ENCODE measurements at places on chromosomes 3 and 15. TPM values are rescaled to one million over a fixed set of nuclear protein-coding genes. Genes with fewer than 3 reads are reported as not detected.

DNA sequence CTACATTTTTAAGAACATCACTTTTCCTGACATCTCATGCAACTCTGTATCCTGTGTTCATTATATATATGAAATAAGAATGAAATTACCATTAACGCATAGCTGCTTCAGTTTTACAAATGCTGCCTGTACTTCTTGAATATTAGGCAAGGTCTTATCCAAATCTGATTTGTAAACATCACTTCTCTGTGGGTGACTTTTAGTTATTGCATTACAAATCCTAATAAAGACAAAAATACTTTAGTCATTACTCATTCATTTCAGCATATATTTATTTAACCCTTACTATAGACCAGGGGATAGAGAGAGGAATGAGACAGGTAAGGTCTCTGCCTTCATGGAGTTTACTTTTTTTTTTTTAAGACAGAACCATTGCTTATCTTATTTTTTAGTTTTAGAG, 36.8 kb downstream of the MTMR10 start:
- no peaks in the 10 kb centered on the region for H3K27me3 ChIP-seq
- no peaks in the 10 kb centered on the region for H3K4me1 ChIP-seq
- no peak overlapping the region for H3K4me3 ChIP-seq
- peaks cover 94% of the 10 kb centered on the region for H3K36me3 ChIP-seq

- H3K27ac ChIP-seq = no peak overlapping the region
- H3K36me3 ChIP-seq = no peaks in the 10 kb centered on the region
- DNase-seq = no peak
- peaks cover 11% of the 10 kb centered on the region for H3K4me1 ChIP-seq
- H3K27me3 ChIP-seq = no peaks in the 10 kb centered on the region
- no peak overlapping the region for H3K4me3 ChIP-seq
Observed at GRCh38 chr3:160781863-160782262, 25.8 kb downstream of the PPM1L start.

DNA sequence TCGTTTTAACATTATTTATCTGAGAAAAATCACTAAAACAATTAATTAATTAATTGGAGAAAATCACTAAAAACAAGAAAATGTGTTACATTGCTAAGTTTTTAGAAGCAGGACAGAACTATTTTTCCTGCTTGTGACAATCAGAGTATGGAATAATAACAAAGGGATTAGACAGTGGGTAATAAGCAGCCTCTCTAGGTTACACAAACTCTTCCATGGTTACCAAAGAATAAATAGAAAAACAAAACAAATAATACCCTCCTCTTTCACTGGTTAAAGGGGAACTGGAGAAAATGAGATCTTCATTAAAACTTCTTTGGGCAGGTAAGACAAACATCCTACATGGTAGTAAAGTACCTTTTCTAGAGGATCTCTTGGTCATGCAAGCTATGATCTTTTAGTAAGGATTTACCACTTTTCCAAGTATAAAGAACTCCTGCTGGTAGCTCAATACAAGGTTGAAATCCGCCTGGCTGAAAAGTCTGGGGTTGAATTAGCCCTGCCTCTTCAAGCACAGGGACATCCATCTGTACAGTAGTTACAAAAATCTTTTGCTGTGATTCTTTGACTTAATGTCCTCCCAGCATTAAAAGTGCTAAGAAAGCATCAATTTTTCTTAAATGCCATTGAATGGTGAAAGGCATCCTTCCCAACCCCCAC, 2.5 kb upstream of the PLCH1 start:
- H3K27me3 ChIP-seq = peaks cover 8% of the 10 kb centered on the region
- H3K27ac ChIP-seq = no peak overlapping the region

- H3K27ac ChIP-seq = peak overlapping the region; percentile 96
- DNase-seq = peak; percentile 82
- H3K27me3 ChIP-seq = no peaks in the 10 kb centered on the region
- peaks cover 51% of the 10 kb centered on the region for H3K4me1 ChIP-seq
- H3K4me3 ChIP-seq = peak overlapping the region; percentile 68
- H3K36me3 ChIP-seq = peaks cover 6% of the 10 kb centered on the region
Observed at GRCh38 chr3:194142156-194142910, 6.4 kb downstream of the HES1 start.

GOLGA8R gene
- total RNA-seq = 3.0 TPM

GRCh38 chr3:83849106-83849730, 1109.6 kb upstream of the CADM2 start:
- H3K27me3 ChIP-seq = no peaks in the 10 kb centered on the region
- H3K4me3 ChIP-seq = no peak overlapping the region

DNA sequence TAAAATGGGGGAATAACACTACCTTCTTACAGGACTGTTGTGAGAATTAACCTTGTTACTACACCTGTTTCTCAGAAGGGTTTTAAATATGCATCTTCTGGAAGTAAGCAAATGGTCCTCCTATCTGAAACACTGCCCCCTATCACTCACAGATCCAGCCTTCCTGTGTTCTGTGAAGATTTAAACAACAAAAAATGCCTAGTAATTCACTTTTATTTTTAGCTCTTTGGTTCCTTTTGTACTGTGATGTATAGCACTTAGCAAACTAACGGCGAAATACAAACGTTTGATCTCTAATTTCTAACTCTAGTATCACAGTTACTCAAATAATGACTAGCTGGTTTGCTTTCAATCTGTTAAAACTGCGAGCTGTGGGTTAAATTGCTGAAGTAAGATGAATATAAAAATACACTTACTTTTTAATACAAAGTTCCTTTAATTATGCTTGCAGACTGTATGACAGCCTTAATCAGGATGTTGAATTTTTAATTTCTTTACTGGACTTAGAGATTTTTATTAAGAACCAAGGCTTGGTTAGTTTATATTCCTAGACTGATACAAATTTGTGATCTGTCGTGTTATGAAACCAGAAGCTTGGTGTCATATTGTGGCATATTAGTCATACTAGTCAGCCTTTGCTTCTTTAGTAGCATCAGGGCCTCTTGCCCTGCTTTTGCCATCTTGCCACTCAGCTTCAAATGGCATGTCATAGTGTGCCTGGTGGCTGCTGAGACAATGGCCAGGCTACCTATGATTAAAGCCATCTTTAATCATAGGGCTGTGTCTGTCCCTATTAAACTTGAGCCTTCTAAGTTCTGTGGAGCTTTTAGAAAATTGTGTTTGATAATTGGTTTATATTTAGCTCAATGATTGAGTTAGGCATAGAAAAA, 9.2 kb downstream of the EIF3J start:
- DNase-seq = no peak
- peaks cover 35% of the 10 kb centered on the region for H3K4me1 ChIP-seq
- H3K36me3 ChIP-seq = peaks cover 5% of the 10 kb centered on the region
- no peak overlapping the region for H3K4me3 ChIP-seq

ACP3 gene
- 65.7 TPM for total RNA-seq

- no peak for DNase-seq
- H3K27me3 ChIP-seq = no peaks in the 10 kb centered on the region
- H3K27ac ChIP-seq = no peak overlapping the region
Observed at GRCh38 chr3:16536344-16536663, 22.8 kb upstream of the RFTN1 start.

CNTN4 gene
- 7.3 TPM for total RNA-seq

KBTBD12 gene
- not detected for total RNA-seq

GRCh38 chr15:95946926-95947325, 383.6 kb upstream of the NR2F2 start:
- no peak overlapping the region for H3K27ac ChIP-seq
- no peaks in the 10 kb centered on the region for H3K4me1 ChIP-seq
- H3K4me3 ChIP-seq = no peak overlapping the region
- DNase-seq = no peak
- no peaks in the 10 kb centered on the region for H3K27me3 ChIP-seq

- no peak for DNase-seq
- no peak overlapping the region for H3K27ac ChIP-seq
- peaks cover 19% of the 10 kb centered on the region for H3K4me1 ChIP-seq
- H3K4me3 ChIP-seq = peak overlapping the region; percentile 73
- H3K27me3 ChIP-seq = peaks cover 29% of the 10 kb centered on the region
Observed at GRCh38 chr15:69298354-69298696, 387 bp upstream of the PAQR5 start.

DNA sequence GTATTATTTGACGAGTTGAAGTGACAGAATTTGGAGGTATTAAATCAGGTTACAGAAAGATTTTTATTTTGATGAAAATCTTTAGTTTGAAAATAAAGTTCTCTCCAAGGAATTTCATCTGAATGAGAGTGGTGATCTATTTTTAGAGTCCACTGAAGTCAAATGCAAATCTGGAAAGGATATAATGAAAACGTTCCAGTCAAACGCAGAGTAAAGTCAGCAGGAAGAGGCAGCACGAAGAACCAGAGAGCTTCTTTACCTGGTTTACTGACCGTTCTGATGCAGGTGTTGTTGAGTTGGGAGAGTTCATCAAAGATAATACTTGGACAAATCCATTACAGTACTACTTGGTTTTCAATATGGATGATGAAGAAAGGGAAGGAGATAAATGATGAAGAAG, 8.7 kb downstream of the P2RY14 start:
- no peak for DNase-seq
- no peaks in the 10 kb centered on the region for H3K27me3 ChIP-seq
- H3K36me3 ChIP-seq = no peaks in the 10 kb centered on the region

- peaks cover 8% of the 10 kb centered on the region for H3K27me3 ChIP-seq
- no peak overlapping the region for H3K4me3 ChIP-seq
- H3K27ac ChIP-seq = no peak overlapping the region
- no peak for DNase-seq
- no peaks in the 10 kb centered on the region for H3K36me3 ChIP-seq
Observed at GRCh38 chr3:50687127-50687751, 12.5 kb downstream of the DOCK3 start.

GRCh38 chr3:138923531-138923994, 23.4 kb downstream of the FOXL2 start:
- peak; percentile 91 for DNase-seq
- no peaks in the 10 kb centered on the region for H3K36me3 ChIP-seq
- H3K27ac ChIP-seq = no peak overlapping the region
- peaks cover 6% of the 10 kb centered on the region for H3K27me3 ChIP-seq

DNA sequence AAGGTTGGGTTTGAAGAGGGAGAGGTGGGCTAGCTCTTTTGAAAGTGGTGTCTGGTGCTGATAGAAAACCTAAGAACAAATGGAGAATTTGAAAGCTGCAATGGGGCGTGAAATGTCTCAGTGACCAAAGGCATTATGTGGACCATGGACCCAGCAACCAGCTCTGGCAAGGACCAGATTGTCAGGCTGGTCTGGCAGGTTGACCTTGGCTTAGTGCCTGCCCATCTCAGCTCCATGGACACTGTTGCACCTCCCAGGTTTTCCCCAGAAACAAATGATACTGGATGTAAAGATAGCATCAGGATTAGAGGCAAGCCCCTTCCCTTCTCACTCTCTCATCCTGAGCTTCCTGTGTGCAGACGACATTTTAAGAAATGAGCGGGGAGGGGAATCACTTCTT, 302.9 kb upstream of the LRRFIP2 start:
- H3K27me3 ChIP-seq = no peaks in the 10 kb centered on the region
- no peak overlapping the region for H3K27ac ChIP-seq
- no peaks in the 10 kb centered on the region for H3K4me1 ChIP-seq

DNA sequence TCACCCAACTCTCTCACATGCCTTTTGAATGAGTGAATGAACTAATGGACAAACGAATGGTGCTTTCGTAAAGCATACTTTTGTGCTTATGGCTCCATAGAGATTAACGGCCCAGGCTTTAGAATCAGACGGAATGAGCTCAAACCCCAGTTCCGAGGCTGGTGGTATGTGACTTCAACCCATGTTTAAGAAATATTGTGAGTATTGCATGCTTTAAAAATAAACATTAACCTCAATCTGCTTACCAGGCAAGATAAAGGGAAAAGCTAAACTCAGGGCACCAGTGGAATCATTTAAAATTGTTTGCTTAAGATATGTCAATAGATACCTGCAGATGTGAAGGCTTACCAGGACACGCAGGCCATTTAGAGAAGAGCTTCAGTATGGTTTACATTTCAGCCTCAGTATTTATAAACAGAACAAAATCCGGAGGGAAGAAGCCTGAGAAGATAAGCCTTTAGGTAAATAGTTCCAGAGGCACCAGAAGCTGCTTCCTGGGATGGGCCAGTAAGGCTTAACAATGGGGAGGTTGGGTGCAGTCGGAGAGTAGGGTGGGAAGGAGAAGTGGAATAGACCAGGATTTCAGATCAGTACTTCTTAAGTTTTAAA, 186.4 kb downstream of the ADAMTS9 start:
- DNase-seq = no peak
- H3K36me3 ChIP-seq = no peaks in the 10 kb centered on the region
- no peaks in the 10 kb centered on the region for H3K27me3 ChIP-seq
- no peak overlapping the region for H3K27ac ChIP-seq

GRCh38 chr15:89009080-89009479, 79.2 kb upstream of the ABHD2 start:
- no peak for DNase-seq
- H3K36me3 ChIP-seq = no peaks in the 10 kb centered on the region
- H3K27ac ChIP-seq = no peak overlapping the region
- no peaks in the 10 kb centered on the region for H3K4me1 ChIP-seq
- H3K4me3 ChIP-seq = no peak overlapping the region

PLCH1 gene
- total RNA-seq = 0.68 TPM

- no peak for DNase-seq
- no peaks in the 10 kb centered on the region for H3K36me3 ChIP-seq
- H3K27me3 ChIP-seq = no peaks in the 10 kb centered on the region
- no peak overlapping the region for H3K27ac ChIP-seq
- H3K4me1 ChIP-seq = peaks cover 7% of the 10 kb centered on the region
Observed at GRCh38 chr15:38814891-38815290, 250.3 kb upstream of the RASGRP1 start.

DNA sequence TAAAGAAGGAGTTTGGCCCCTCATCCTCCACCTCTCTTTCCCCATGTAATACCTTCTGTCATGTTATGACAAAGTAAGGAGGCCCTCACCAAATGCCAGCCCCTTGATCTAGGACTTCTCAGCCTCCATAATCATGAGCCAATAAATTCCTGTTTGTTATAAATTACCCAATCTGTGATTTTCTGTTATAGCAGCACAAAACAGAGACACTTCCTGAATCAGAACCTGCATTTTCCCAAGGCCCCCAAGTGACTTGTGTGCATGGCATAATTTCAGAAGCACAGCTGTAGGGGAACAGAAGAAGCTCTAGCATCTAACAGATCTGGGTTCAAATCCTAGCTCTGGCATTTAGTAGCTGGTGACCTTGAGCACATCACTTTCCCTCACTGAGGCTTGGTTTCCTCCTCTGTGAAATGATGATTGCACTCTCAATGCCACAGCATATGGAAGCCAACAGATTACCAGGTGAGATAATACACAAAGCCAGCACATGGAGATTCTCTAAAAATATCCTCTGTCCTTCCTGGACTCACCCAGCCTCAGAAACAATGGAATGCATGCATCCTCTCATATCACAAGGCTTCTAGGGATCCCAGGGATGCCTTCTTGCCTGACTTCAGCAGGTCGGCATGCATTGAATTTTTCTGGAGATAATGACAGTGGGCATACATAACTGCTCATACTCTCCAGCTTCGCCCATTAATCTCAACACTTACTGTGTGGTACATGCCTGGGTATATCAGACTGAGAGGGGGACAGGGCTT, 26.3 kb downstream of the TLNRD1 start:
- H3K27me3 ChIP-seq = no peaks in the 10 kb centered on the region
- H3K36me3 ChIP-seq = no peaks in the 10 kb centered on the region
- H3K4me1 ChIP-seq = peaks cover 14% of the 10 kb centered on the region
- H3K27ac ChIP-seq = no peak overlapping the region
- no peak overlapping the region for H3K4me3 ChIP-seq
- no peak for DNase-seq

MITF gene
- total RNA-seq = 19.8 TPM
